HT-29 (cell line): ENCODE measurements at places on chromosomes 13 and 19. TPM values are rescaled to one million over a fixed set of nuclear protein-coding genes. Genes with fewer than 3 reads are reported as not detected.

Gene ZGLP1
- total RNA-seq: 0.16 and 0.51 TPM in 2 replicates

Gene GRIK5
- 0.21 TPM in 1 of 2 replicates, not detected in the other for total RNA-seq

Gene KLK12
- 7.3 and 9.1 TPM in 2 replicates for total RNA-seq

Gene ABHD13
- total RNA-seq: 3.6 and 5.1 TPM in 2 replicates

Gene SF3A2
- total RNA-seq: 80.5 and 102 TPM in 2 replicates

Gene PLPPR3
- not detected in 2 replicates for total RNA-seq

Gene PEG3
- total RNA-seq: not detected in 2 replicates

Gene REXO1
- 19.1 and 26.1 TPM in 2 replicates for total RNA-seq

Gene NAPSA
- total RNA-seq: 0.08 and 1.2 TPM in 2 replicates

Gene KASH5
- not detected in 2 replicates for total RNA-seq

Gene C3
- 0.64 TPM in 1 of 2 replicates, not detected in the other for total RNA-seq

Gene SMIM24
- total RNA-seq: 0.58 and 2.5 TPM in 2 replicates

Gene ZNF525
- 3.4 and 3.9 TPM in 2 replicates for total RNA-seq
